ENCODE measurements at places on chromosomes 6 and 20.

- no peak for DNase-seq
Observed at GRCh38 chr6:18166312-18167036, 11.3 kb downstream of the KDM1B start.

GRCh38 chr6:46207174-46207573 lies 36.4 kb upstream of the ENPP5 start:
- DNase-seq = no peak

DNA sequence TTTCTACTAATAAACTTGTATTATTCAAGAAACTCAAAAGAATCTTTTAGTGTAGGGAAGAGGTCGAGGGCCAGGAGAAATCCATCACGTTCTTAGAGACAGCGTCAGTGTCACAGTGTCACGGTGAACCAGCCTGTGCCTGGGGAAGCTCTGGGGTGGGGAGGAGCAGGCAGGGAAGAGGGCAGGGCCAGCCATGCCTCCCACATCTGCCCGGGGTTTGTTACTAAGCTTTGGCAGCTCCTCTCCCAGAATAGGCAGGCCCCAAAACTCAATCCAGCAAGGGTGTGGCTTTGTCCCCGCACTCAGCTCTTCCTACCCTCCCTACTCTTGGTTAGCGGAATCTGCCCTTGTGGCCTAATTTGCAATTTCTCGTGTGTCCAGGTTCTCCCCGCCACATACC lies 72.9 kb downstream of the TCP11 start:
- DNase-seq = no peak

- DNase-seq = no peak
Observed at GRCh38 chr6:130466748-130467061, 100.9 kb downstream of the TMEM200A start.

Measured in NCI-H2171 (cell line).